ENCODE measurements at places on chromosomes 5 and 9. TPM values are rescaled to one million over a fixed set of nuclear protein-coding genes. Genes with fewer than 3 reads are reported as not detected.

DNA sequence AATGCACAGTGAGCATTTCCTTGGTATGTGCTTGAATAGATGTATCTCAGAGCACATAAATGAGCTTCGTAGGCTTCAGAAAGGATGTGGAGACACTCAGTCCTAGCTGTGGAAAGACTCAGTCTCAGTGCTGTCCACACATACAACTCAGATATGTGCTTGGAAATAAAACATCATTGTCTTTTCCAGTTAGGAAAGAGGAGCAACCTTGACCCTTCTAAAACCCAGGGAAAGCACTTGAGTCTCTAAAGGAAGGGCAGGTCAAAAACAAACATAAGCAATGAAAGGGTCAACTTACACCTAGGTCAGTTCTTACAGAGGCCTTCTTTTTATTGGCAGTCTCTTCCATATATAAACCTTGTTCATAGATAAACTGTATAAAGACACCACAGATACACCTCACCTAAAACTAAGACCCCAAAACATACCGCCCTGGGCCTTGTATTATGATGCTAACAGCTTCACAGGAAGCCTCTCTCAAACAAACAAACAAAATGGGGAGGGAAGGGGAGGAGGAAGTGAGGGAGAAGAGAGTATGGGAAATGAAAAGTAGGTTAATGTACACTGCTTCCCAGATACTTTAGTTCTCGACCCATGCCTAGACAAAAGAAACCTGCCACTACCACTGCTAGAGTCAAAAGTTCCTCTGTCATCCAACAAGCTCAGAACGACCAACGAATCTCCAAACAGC lies 114.4 kb downstream of the UBAP2 start:
- no peak for DNase-seq

DNA sequence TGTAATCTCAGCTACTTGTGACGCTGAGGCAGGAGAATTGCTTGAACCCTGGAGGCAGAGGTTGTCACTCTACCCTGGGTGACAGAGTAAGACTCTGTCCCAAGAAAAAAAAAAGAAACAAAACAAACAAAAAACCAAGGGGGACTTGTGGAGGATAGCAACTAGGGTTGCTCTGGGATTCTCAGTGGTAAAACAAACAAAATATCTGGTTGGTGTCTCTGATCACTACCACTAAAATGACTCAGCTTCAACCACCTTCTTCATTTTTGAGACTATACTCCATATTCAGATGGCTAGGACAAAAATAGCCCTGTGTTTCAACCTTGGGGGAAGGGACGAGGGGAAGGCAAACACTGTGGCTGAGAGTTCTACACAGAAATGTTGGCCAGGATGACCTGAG lies 110.3 kb downstream of the ARRDC3 start:
- no peak for DNase-seq

DNA sequence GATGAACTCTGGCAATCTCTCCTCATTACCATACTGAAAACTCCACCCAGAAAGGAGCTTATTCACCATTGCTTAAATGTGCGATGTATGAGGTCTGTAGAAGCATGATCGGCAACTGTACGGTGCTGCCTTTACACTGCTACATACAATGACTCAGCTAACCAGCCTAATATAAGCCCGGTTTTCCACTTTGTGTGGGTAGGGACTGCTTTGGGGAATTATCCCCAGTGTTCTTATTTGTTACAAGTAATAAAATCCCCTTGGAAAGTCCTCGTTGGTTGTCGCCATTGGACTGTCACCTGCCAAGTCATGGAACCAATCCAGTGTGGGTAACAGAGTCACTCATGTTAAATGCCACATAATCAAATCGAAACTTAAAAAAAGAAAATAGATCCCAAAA lies 23.5 kb upstream of the TENT2 start:
- no peak for DNase-seq

GRCh38 chr5:102296178-102296817 lies at the start of gene SLCO4C1:
Gene SLCO4C1, minus strand, starts transcription at chr5:102296284. Its CDS starts 22 bp downstream, at chr5:102296262.
- peak; percentile 69 for DNase-seq

DNA sequence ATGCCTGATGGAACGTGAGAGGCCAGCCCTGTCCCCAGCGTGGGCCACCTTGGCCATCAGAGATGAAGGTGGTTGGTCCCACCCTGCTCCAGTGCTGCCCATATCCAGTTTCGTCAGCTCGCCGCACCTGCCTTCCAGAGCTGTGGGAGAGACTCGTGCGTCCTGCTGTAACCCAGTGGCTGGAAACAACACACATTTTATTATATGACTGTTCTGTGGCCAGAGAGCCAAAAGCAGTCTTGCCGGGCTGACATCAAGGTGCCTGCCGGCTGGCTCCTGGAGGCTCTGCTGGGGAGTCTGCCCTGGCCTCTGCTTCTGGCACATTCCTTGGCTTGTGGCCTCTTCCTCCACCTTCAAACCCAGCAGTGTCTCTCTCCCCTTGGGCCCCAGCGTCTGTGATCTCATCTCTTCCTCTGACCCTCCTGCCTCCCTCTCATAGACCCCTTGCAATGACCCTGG lies 94.7 kb downstream of the RXRA start:
- no peak for DNase-seq

Gene NRG2
- total RNA-seq = 0.80 TPM

- DNase-seq = no peak
Measured at GRCh38 chr9:121026260-121026691, 23.8 kb downstream of the C5 start.

Gene CARD9
- total RNA-seq = 0.28 TPM

Gene BTNL8
- 127 TPM for total RNA-seq

- no peak for DNase-seq
Measured at GRCh38 chr5:111830333-111830732, 73.3 kb upstream of the NREP start.

Gene ADAMTS19
- 0.67 TPM for total RNA-seq

DNA sequence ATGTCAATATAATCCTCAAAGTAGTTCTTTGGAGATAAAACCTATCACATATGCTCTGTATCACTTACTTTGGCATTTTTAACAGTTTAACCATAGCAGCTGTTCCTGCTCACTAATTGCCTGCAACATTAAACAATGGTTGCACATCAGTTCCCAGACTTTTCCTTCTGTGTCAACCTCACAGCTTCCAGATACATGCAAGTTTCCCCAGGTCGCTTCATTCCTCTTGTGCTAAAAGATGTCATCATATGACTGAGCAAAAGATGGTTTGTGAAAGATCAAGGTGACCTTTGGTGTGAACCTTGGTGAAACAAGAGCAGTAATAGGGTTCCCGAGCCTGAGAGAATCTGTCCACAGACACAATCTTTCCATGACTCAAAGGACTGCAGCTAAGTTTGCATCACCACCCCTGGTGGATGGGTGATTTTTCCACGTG lies 500.4 kb upstream of the PAPPA start:
- DNase-seq = no peak

DNA sequence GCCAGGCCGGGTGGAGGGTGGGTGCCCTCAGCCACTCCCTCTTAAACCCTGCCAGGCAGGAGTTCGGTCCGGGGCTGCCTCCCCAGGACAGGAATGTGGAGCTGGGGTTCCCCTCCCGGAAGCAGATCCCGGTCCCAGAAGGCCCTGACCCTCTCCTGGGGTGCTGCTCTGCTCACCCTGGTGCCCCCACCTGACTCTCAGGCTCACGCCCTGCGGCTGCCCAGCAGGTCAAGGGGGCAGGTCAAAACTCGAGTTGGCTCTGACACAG lies 3.7 kb upstream of the NRARP start:
- no peak for DNase-seq

Gene ZNF879
- total RNA-seq = 28.1 TPM

GRCh38 chr9:107249665-107250285 lies 33.3 kb upstream of the RAD23B start:
- DNase-seq = no peak

Gene ANKRD34B
- total RNA-seq = not detected
